ENCODE measurements at places on chromosomes 16 and 17. TPM values are rescaled to one million over a fixed set of nuclear protein-coding genes. Genes with fewer than 3 reads are reported as not detected.

DNA sequence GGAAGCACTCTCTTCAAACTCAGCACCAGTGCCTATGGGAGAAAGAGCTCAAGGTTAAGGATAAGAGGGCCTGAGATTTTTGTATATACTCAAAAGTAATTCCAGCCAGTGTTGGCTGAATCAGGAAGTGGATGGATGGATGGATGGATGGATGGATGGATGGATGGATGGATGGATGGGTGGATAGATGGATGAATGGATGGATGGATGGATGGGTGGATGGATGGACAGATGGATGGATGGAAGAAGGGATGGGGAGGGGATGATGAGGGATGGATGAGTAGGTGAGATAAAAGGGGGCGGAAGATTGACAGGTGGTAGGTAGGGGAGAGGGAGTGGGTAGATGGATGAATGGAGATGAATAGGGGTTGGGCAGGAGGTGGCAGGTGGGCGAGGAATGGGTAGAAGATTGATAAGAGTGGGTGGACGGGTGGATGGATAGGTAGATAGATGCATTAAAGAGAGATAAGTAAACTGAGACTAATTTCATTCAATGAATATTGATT is 4.1 kb downstream of the CX3CL1 start:
- no peak for DNase-seq

GRCh38 chr17:77145612-77146245 is 5.0 kb downstream of the SEC14L1 start:
- DNase-seq: no peak

GRCh38 chr17:37212179-37212578 is 163.6 kb upstream of the C17orf78 start:
- DNase-seq: no peak

GCGR gene
- total RNA-seq: 0.26 TPM

NKD1 gene
- total RNA-seq: 2.4 TPM
